Thoracic aorta (tissue), 2 donors: ENCODE measurements at places on chromosomes 7 and 10.

DNA sequence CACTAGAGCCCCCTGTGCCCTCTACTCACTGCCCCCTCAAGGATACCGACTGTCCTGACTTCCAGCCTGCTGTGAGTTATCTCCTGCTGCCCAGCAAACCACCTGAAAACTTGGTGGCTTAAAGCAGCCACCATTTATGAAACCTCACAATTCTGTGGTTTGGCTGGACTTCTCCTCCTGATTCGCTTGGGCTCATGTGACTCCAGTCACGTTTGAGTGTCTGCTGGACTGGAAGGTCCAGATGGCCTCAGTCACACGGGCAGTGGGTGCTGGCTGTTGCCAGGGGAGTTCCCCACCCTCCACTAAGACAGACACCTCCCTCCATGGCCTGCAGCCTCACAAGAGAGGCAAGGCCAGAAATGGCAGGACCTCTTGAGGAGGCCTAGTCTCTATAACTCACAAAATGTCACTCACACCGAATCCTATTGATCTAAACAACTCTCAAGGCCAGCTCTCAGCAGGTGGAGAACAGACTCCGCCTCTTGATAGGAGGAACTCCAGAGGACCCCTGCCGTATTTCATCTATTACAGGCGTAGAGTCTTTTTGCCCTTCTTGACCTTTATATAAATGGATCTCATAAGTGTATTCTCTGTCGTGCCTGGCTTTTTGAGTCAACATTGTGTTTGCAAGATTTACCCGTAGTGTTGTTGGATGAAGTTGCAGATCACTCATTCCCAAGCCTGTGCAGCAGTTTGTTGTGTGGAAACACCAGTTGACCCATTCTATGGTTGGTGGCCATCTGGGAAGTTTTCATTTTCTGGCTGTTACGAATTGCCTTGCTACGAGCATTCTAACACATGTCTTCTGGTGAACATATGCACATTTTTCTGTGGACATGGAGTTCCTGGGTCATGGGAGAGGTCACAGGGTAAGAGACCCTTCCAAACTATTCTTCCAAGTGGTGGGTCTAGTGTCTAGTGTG, 48.3 kb downstream of the ZMIZ1 start:
- no peak for DNase-seq

GRCh38 chr7:124536156-124536762, 229.3 kb downstream of the GPR37 start:
- no peak for DNase-seq

- no peak for DNase-seq
Measured at GRCh38 chr10:72062832-72063702, 25.3 kb downstream of the SPOCK2 start.

- no peak for DNase-seq
Measured at GRCh38 chr7:130377178-130377577, 3.1 kb upstream of the CPA1 start.

DNA sequence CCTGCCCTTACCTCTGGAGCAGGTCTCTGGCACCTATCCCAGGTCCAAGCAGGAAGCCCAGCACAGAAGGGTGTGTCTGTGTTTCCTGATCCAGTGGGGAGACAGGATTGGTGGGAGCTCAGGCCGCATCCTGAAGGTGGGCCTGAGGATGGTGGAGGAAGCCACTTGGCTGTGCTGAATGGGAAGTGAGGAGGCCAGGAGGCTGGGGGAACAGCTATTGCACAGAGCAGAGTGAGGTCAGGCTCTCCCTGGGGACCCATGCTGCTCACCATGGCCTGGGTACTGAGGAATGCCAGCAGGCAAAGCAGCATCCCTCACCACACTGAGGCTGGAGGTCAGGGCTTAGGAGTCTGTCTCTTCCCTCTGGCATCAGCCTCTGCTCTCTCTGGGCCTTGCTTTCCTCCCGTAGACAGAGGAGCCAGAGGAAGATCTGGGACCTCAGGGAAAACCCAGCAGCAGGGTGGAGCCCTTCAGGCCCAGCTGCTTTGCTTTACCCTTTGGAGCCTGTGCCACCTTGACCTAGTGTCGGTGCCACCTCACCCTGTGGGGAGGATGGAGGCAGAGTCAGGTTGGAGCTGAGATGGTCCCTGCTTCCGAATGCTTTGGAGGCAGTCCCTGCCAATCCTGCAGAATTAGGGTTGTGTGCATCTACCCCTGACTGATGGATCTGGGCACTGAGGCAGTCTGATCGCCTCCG, 39.0 kb downstream of the CDH23 start:
- DNase-seq = no peak

DNA sequence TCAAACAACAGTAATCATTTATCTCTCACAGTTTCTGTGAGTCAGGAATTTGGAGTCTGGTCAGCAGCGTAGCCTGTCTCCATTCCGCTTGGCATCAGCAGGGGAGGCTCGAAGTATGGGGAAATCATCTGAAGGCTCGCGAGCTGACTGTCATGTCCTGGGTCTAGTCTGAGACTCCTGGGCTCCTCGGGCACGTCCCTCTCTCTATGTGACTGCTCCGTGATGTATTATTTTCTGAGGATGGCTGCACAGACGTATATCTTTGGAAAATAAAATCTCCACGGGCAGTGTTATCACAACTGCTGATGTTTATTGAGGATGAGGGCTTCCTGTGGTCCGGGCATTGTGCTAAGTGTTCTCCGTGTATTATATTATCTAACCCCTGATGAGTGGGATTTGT, 23.3 kb upstream of the PCGF5 start:
- DNase-seq = no peak

DNA sequence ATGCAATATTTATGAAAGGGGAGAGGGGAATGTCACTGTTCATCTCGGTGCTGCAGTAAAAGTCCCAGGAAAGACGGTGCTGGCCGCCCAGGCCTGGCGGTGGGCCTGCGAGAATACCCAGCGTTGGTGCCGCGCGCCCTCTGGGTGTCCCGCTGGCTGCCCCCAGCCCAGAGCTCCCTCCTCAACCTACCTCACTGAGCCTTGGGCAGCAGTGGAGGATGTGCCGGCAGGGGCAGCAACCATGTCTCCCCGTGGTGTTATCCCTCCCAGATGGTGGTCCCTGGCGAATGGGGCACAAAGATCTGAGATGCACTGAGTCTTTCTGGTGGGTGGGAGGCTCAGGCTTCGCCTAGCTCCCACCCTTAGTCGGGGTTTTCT, 9.5 kb upstream of the TLX1 start:
- DNase-seq = no peak

DNA sequence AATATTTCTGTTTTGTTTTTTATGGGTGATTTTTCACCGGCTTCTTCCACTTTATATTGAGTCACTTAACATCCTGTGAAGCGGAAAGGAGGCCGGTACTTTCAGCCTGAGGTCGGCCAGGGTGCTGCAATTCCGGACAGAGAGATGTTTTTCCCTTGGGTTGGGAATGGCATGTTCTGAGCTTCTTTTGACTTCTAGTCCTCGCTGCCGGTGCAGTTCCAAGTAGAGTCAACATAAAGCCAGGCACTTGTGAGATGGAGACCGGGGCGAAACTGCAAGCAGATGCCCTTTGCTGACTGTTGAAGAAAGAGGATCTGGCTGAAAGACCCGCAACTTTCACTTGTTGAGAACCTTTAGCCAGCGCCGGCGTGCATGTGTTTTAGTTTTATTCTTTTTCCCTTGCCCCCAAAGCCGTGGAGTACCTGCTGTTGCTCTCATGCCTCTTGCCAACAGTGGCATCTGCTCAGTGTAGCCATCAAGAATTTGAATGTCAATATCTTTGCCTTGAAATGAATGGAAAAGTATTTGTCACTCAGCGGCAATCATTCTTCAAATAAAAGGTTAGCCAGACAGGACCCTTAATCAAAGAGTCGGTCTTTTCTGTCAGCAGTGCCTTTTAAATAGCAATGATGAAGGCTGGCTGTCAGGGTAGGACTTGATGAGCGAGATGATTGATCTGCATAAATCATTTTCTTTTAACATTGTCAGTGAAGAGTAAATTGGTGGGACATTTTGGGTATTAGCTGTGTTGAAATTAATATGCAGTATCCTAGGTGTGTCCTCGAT, 351.2 kb downstream of the LRMDA start:
- DNase-seq = no peak

GRCh38 chr7:92255308-92255707, 9.5 kb downstream of the ANKIB1 start:
- peak; percentile 13 for DNase-seq

GRCh38 chr10:52212802-52213201, 101.3 kb upstream of the DKK1 start:
- no peak for DNase-seq

DNA sequence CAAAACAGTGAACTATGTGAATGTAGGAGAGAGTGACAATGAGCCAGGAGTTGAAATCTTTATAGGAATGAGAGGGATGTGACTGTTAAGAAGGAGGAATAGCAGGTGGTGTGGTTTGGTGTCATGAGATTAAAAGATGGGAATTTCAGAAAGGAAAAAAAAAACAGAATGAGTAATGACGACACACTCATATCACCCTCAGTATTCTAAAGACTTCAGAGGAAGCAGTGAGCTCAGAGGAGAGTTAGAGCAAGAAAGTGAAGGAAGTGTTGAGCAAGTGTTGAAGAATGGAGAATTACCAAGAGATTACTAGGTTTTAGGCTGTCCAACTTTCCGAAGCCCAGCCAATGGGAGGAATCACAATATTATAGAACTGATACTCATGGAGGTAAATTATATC, 220.5 kb upstream of the HGF start:
- DNase-seq = no peak

DNA sequence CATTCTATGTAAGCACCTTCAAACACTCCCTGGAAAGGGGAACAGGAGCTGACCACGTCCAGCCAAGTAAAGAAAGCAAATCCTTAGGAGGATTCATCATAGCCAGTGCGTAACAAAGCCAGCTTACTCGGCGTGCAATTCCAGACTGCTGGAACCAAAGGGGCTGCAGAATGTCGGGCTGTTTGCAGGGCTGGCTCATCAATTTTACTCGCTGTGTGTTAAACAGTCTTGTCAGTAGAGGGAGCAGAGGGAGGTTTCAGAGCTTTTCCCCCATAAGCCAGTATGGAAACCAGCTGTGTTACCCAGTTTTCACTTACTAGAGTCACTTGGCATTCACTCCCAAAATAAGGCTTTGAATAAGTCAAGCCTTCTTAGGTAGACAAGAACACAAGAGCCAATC, 127.1 kb downstream of the KMT2E start:
- DNase-seq = no peak

GRCh38 chr10:110042891-110043290, 35.1 kb downstream of the ADD3 start:
- DNase-seq = no peak

DNA sequence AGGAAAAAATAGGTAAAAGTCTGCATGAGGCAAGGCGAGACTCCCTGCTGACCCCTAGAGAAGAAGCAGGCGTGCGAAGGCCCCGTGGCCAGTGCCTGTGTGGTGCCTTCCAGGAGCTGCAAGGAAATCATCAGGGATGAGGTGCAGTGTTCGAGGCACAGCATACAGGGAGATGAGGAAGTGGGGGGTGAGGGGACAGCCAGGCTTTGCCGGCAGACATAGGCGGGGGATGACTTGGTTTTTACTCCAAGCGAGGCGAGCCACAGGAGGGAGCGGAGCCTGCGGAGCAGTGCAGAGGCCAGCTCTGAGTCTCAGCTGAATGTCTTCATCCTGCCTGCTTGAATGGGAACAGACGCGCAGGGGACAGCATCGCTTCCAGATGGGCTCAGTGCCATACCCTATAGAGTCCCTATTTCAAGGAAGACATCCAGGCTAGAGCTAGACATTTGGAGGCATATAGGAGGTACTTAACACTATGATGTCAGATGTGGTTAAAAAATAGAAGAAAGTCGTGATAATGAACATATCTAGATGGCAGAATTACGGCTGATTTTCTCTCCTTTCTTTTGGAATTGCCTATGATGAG, 49.5 kb downstream of the TCERG1L start:
- DNase-seq = no peak

DNA sequence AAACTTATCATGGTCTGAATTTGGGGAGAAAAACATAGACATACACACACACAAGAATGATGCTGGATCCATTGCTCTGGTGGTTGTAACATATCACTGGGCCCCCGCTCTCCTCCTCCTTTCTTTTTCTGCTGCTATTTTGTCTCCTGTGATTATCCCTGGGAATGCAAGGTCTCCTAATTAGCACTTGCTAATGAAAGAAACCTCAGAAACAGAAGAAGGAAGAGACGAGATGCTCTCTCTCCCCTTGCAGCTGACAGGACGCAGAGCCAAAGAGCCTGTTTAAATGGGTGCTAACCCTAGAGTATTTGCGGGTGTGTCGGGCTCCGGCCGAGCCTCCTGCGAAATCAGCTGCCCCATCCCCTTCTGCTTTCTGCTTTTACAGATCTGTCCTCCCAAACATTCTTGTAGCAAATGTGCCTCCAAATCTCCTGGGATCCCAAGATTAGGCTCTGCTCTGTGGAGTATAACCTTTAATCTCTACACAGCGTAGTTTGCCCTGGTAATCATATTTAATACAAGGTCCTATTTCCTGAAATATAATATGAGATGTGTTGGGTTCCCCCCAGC, 81.5 kb downstream of the FRMPD2 start:
- no peak for DNase-seq

GRCh38 chr10:27558612-27559020, 54.5 kb downstream of the RAB18 start:
- DNase-seq = no peak

DNA sequence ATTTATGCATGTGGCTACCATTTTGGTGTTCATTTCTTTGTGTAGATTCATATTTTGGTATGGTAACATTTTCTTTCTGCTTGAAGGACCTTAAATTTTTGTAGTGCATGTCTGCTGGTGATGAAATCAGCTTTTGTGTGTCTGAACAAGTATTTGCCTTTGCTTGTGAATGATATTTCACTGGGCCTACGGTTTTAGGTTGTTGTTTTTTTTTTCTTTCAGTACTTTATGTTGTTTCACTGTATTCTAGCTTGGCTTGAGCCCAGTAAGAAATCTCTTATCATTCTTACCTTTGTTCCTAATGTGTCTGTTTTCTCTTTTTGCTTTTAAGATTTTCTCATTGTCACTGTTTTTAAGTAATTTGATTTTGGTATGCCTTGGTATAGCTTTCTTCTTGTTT, 31.9 kb downstream of the SAMD8 start:
- DNase-seq = no peak

- no peak for DNase-seq
Measured at GRCh38 chr10:92699518-92700381, 10.0 kb downstream of the HHEX start.

DNA sequence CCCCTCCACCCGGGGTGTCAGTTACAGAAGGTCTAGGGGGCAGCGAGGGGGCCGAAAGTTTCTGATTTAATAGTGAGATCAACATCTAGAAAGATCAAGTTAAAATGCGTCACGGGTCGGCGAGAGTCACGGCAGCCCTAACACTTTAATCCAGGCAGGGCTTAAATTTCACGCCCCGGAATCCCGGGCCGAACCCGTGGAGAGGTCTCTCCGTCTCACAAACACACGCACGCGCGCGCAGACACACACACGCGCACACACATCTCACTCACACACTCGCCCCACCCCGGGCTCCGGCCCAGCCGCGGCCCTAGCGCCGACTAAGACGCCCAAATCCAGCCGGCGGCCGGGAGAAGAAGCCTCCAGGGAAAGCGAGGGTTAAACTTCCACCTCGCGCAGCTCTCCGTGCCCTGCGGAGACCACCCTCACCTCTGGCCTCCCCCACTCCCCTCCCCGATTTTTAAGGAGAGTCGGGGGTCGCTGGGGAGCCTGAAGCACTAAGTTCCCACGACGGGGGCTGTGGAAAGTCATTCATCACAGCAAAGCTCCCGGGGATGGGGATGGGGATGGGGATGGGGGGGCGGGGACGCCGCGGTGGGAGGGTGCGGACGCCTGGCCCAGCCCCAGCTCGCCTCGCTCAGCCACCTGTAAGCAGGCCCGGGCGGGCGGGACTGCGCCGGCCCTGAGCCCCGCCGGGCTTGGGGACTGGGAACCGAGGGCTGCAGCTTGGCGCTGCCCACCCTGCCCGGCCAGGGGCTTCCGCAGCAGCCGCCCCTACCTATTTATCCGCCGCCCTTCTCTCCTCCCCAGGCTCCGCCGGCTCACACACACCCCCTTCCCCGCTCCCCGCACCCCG, 1.6 kb downstream of the PDGFA start:
- no peak for DNase-seq
